ENCODE measurements at places on chromosomes 2 and 18. TPM values are rescaled to one million over a fixed set of nuclear protein-coding genes. Genes with fewer than 3 reads are reported as not detected.

GRCh38 chr18:69172046-69172445, 228.6 kb upstream of the DOK6 start:
- no peak for DNase-seq

GRCh38 chr2:53091183-53091582, 676.4 kb upstream of the CHAC2 start:
- no peak for DNase-seq

DNA sequence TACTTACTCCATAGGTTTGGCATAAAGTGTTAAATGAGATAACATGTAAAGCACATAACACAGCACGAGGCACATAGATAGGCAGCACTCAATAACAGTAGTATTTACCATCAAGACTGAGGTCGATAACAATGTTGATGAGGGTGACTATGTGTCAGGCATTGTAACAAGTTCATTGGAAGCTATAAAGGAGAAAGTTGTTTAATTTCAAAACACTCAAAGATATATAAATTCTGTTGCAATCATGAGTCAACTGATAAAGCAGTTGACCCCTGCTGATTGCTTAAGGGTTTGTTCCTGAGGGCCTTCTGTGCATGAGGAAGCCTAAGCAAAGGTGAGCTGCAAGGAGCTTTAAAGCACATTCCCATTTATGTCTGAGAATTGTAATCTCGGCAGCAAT, 760.5 kb downstream of the SATB2 start:
- no peak for DNase-seq

DNA sequence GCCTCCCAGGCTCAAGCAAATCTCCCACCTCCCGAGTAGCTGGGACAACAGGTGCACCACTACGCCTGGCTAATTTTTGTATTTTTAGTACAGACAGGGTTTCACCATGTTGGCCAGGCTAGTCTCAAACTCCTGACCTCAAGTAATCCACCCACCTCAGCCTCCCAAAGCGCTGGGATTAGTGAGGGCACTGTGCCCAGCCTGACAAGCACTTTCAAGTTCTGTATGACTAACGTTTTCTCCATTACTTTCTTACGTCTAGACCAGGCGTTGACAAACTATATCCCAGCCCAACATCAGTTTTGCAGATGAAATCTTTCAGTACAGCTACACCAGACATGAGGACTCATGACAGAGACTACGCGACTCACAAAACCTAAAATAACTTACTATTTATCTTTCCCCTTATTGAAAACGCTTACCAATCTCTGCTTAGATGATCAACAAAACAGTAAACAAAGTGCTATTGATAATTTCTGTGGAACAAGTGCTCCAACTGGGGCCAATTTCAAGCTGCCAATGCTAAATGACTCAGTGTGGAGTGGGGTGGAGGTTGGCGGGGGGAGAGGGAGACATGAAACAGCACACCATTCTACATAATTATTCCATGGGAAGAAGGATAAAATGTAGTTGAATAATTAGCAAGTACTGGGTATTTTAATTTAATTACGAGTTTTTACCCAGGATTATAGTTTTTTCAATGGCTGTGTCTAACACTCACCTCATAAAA, 59.1 kb downstream of the SAP130 start:
- no peak for DNase-seq

- DNase-seq, result no peak
Measured at GRCh38 chr2:189566046-189566445, 14.5 kb downstream of the SLC40A1 start.

GRCh38 chr2:81283081-81283480, 978.5 kb upstream of the LRRTM1 start:
- peak; percentile 1 for DNase-seq

DNA sequence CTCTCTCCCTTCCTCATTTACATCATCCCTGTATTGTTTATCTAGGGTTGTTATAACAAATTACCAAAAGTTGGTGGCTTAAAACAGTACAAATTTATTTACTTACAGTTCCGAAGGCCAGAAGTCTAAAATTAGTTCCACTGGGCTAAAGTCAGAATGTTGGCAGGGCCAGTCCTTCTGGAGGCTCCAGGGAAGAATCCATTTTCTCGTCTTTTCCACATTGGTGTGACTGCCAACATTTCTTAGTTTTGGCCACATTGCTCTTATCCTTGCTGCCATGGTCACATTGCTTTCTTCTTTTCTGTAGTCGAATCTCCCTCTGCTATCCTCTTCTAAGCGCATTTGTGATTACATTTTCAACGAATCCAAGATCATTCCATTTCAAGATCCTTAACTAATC, 34.7 kb downstream of the ICOS start:
- no peak for DNase-seq

GRCh38 chr2:197378086-197378485, 56.7 kb downstream of the SF3B1 start:
- no peak for DNase-seq

DNA sequence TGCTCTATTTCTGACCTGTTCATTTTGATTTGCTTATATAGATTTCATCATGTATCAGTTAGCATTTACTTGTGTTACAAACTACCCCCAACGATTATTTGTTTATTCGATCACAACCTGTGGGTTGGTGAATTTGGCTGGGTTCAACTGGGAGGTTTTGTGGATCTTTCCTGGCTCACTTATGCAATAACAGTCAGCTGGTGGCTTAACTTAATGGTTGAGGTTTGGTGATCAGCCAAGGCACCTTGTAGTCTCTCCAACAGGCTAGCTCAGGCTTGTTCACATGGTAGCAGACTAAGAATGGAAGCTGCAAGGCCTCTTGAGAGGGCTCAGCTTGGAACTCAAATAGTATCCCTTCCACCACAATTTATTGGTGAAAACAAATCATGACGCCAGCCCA, 5.4 kb upstream of the PUM2 start:
- DNase-seq, result no peak

GRCh38 chr2:182597570-182598295, 118.3 kb upstream of the DNAJC10 start:
- DNase-seq, result no peak

- DNase-seq, result no peak
Measured at GRCh38 chr2:46943881-46944798, 28.5 kb upstream of the MCFD2 start.

- DNase-seq, result no peak
Measured at GRCh38 chr18:29161429-29161828, 984.5 kb upstream of the CDH2 start.

DNA sequence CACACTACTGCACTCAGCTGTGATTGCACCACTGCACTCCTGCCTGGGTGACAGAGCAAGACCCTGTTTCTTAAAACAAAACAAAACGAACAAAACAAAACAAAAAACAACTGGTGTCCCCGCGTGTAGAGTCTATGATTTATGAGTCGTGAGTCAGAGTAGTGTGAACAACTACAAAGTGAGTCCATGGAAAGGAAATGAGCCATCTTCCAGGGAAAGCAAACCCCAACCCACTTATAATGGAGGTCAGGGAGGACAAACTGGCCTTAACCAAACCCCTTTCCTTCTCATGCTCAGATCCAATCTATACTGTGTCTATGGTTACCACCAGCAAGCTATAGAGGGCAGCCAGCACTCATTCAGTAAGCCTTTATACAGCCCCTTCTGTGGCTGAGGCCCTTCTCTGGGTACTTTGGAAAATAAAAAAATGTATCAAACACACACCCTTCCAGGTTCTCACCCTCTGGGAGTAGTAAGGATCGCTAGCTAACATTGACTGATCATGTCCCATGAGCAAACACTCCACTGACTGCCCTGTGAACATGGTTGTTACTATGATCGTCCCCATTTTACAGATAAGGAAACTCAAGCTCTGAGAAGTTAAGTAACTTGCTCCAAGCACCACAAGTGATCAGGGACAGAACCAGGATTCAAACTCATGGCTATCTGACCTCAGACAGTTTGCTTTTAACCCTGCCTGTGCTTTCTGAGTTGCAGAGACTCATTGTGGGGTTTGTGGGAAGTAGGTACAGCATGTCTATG, 24.7 kb upstream of the COLEC12 start:
- no peak for DNase-seq

DNA sequence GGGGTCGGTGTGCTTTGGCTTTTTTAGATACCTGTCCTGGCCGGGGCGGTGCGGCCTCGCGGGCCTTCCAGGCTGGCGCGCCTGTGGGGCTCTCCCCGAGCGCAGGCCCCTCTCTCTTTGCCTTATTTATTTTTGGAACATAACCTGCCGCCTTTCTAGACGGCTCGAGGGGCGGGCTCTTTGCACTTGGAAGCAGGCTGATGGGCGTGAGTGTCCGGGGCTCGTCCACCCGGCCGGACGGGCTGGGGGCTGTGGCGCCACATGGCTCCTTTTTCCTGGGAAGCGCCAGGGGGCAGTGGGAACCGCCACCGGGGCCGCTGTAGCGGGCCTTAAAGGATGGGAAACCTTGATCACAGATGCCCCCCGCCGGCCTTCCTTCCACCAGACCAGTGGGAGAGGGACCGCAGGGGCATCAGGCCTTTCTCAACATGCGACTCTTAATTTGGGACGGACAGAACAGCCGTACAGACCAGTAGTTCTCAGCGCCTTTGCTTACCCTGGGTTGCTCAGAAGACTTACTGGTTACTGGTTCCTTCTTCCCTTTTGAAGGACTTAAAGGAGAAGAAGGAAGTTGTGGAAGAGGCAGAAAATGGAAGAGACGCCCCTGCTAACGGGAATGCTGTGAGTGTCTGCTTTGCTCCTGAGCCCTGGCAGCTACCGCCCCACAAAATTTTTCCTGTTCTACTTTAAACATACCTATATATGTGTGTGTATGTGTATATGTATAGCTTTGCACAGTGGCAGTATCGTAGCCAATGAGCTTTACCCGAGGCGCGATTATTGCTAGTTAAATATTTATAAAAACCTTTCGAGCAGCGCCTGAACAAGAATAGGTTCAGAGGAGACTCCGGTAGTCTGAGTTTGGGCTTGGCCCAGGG, 2.7 kb downstream of the PTMA start:
- DNase-seq, result no peak

GRCh38 chr18:48635806-48636205, 97.0 kb downstream of the CTIF start:
- no peak for DNase-seq

DNA sequence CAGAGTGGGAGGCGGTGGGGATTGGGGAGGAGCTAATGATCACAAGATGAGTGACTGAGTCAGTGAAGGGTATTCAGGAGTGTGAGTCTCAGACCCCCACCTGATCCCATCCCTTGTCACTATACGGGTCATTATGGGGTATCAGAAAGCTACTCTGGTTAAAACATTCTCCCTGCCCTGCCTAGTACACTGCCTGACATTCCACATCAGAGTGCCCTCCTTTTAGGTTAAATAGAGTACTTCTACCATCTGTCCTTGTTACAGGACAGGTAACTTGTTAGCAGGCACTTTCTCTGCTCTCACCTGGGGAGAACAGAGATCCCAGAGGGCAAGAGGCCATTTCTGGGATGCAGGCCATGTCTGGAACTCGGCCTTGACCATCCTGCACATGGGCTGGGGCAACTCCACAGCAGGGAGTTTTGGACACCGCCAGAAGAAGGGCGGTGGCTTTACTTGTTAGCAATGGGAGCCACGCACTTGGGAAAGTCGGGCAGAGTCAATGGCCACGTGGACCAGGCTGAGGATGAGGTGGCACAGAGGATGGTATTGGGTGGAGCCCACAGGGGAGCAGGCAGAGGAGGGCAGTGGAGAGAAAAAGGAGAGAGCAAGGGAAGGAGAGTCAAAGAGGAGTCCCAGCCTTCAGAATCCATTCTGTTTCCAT, 98.5 kb downstream of the CELF4 start:
- DNase-seq, result no peak

GRCh38 chr18:13067124-13067523, 76.0 kb downstream of the CEP192 start:
- DNase-seq, result no peak

- peak; percentile 82 for DNase-seq
Measured at GRCh38 chr18:34929336-34929780, 111.9 kb upstream of the MAPRE2 start.

- DNase-seq, result no peak
Measured at GRCh38 chr2:109066501-109066900, 62.5 kb upstream of the SH3RF3 start.

DNA sequence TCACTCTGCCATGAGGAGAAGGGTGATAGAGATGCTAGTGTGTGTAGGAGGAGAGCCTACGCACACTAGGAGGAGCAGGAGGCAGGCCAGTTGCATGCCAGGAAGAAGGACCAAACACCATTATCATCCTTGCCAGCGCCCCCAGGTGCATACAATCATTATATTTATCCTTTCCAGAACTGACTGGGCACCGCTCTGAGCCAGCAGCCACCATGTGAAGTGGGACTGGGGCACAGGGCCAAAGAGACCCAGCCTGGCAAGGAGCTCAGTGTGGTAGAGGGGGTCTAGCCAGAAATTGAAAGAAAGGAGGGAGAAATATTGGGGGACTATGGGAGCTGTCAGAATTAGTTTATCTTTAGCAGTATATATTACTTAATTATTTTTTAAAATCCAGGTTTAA, 8.3 kb upstream of the GPR148 start:
- no peak for DNase-seq

DNA sequence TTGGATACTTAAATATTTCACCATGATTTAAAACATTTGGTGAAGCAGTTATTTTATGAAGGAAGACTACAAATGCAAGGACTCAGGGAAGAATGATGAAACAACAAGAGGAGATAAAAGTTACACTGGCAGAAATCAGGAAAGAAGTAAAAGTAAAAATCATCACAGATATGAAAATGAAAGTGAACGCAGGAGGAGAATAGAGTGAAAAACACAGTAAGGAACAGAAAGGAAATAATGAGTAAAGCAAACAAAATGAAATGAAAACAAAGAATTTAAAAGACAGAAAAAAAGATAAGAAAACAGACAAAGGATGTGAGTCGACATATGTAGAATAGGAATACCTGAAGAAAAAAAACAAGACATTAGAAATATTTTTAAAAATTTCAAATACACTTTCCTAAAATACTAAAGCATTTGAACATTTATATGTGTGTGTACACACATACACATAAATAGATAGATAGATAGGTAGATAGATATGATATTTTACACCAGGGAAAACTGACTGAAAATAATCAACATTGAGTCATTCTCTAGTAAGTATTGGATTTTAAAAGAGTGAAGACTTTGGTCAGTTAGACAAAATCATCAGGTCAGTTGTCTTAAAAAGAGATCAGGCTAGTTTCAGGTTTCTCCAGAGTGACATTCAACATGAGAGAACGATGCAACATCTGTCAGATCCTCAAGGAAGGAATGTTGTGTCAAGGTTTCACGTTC, 12.1 kb upstream of the KDSR start:
- no peak for DNase-seq

- DNase-seq, result no peak
Measured at GRCh38 chr18:13547347-13547746, 179.0 kb downstream of the FAM210A start.

DNA sequence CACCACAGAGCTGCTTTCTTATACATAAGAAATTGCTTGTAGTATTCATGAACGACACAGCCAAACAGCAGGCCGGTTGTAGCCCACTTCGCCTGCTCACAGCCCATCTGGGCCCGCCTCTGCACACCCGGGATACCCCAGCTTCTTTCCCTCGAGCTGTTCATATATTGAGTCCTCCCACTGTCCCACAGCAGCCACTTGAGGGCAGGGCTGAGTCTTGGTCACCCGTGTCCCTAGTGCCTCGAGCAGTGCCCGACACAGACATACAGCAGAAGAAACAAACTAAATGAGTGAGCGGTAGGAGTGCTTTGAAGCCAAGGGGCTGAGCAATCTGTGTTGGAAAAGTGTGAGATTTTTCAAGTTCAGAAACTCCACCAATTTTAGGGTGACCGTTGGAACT, 251.4 kb downstream of the KLHL29 start:
- peak; percentile 32 for DNase-seq

Gene SERPINB13
- not detected for polyA plus RNA-seq

Gene RBKS
- 7.6 TPM for polyA plus RNA-seq

Gene SLC16A14
- polyA plus RNA-seq, result 0.37 TPM

Gene TMEM214
- polyA plus RNA-seq, result 48.1 TPM

Gene PELI1
- polyA plus RNA-seq, result 2.1 TPM

Gene BCL2L11
- polyA plus RNA-seq, result 14.5 TPM

Gene GREB1L
- polyA plus RNA-seq, result 1.1 TPM

Gene FARSB
- 41.0 TPM for polyA plus RNA-seq

Gene ACMSD
- not detected for polyA plus RNA-seq

Gene MALL
- 115 TPM for polyA plus RNA-seq

Data from A549 (cell line).